ENCODE measurements at places on chromosomes 2 and 18.

GRCh38 chr2:1381644-1382043 is 31.6 kb upstream of the TPO start:
- no peak for DNase-seq

GRCh38 chr18:64137914-64138313 is 11.0 kb downstream of the LINC00305 start:
- no peak for DNase-seq

DNA sequence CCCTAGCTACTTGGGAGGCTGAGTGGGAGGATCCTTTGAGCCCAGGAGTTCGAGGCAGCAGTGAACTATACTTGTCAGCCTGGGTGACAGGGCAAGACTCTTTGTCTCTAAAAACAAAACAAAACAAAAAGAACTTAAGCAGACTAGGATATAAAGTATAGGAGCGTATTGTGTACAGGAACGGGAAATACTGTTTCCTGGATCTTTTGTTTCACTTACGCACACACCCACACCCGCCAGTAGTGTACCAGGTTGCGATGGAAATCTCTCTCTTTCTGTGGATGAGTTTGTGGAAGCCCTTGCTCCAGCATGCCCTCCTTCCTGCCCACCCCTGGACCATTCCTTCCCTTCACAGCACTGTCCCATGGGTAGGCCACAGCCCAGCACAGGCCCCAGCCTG is 136.3 kb downstream of the RPIA start:
- DNase-seq, result no peak

DNA sequence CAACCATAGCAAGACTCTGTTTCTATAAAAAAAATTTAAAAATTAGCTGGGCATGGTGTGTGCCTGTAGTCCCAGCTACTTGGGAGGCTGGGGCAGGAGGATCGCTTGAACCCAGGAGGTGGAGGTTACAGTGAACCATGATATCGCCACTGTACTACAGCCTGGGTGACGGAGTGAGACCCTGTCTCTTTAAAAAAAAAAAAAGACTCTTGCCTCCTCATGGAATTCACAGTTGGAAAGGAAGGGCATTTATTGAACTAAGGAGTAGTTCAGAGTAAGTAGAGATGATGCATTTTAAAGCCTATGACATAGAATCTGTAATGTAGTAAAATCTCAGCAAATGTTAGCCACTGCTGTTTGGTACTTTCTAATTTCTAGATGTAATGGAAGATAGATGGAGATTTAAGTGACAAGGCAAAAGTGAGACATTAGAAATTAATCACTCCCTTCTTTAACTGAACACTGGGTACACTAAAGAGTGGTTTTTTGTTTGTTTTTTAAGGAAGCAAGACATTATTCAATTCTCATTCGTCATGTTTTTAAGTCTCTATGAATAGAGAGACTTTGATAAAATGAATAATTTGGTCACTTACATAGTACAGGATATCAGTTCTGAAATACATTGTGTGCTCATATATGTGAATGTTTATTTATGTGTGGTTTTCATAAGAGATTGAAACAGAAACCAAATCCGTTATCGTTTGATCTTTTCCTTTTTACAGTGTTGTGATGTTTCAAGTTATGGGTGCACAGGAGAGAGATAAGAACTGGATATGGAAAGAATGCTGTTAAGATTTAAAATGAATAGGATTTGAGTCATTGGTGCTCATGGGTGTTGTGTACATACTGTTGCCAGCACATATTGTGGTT is 186.1 kb upstream of the STON1 start:
- peak; percentile 87 for DNase-seq

DNA sequence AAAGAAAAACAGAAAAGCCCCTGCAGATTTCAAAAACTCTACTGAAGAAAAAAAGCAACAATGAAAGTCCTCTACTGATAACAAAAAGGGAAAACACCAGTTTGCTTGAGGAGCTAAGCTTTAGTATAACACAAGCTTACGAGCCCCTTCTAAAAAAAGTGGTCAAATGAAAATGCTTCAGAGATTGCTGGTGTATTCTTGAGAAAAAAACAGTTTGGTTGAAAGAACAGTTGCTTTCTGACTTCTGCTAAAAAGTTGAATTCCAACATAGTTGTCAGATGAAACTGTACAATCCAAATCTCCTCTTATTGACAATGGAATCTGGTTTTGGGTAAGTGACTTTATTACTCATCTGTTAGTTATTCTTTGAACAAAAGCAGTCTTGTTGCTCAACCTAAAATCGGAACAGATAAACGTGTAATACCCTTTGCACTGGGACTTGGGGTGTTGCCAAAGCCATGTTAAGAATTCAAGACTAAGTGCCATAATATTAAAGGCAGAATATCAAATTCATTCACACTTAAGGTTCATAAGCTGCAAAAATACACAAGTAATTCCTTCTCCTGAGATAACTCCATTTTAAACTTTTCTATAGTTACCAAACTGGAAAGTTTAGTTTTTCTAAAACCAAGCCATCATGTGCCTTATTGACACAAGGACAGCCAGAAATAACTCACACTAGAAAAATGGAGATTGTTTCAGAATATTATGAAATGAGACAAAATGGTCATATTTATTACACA is 45.3 kb upstream of the SPAG16 start:
- peak; percentile 97 for DNase-seq

DNA sequence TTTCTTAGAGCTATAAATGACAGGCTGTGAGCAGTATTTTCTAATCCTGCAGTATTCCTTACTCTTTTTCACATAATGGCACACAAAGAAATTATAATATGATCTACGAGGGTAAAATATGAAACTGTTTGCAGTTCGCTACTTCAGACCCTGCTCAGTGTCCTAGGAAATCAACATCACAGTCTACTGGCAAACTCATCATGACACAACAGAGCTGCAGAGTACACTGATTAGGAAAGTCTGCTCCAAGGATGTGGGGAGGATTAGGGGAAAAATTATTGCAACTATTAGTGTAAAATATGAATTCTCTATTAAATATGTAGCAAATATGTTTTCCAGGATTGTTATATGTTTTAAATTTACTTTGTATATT is 149.2 kb upstream of the REG3G start:
- no peak for DNase-seq

GRCh38 chr18:44786688-44787087 is 106.0 kb downstream of the SETBP1 start:
- no peak for DNase-seq

GRCh38 chr2:205138735-205139134 is 543.6 kb upstream of the NRP2 start:
- no peak for DNase-seq

DNA sequence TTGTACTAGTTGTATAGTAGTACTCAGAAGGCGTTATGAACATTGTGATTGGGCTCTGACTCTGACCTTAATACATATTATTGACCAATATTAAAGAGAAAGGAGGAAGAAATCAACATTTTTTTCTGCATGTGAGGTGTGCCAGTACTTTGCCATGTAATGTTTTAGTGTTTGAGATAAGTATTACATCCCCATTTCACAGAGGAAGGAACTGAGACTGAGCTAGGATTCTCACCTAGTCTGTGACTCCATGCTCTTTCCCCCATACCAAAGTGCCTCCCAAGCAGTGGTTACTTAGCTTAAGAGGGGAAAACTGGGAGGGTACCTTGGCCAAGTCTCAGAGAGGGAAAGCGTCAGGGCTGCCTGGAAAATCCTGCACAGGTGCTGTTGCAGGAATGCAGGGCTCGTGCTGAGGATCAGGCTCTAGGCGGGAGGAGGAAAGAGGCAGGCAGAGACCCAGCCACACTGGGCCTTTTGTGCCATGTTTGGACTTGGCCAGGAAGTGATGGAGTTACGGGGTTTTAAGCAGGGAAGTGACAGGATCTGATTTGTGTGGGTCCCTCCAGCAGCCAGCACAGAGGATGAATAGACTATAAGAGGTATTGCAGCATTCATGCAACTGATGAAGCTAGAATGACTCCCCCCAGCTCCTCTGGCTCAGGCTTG is 1.7 kb downstream of the PNKD start:
- no peak for DNase-seq

DNA sequence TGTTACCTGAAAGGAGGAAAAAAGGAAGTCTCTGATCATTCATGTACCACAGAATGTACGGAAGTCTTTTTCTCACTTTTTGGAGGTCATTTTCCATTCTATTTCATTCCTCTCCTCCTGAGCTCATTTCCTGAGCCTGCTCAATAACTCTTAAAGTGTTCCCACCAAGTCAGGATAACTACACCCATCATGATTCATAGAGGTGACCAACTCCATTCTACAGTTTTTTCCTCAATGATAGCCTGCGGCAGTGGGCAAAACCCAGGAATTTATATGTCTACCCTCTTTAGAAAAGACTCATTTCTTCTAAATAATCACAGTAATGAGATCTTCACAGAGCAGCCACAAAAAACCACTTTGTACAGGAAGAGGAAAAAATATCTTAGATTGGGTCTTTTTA is 372.5 kb downstream of the RBM43 start:
- no peak for DNase-seq

- DNase-seq, result no peak
These were observed 241.8 kb upstream of the RAB12 start for GRCh38 chr18:8367217-8367988.

GRCh38 chr2:238692562-238692961 is 155.3 kb upstream of the TWIST2 start:
- DNase-seq, result no peak

DNA sequence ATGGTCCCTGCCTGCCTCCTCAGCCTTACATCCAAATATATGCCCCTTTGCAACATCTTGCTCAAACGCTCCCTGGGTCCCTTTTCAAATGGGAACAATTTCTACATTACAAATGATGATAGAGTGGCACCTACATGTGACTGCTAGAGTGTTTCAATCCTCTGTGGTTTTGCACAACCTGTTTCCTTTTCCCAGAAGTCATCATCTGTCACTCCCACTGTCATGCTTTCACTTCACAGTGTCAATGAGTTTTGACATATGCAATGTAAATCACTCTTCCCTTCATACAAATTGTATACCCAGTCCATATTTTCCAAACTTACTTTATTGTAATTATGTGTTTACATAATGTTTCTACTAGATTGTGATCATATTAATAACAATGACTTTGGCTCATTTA is 887.3 kb downstream of the TDRD15 start:
- DNase-seq, result no peak

GRCh38 chr2:238255636-238256035 is 15.8 kb upstream of the HES6 start:
- DNase-seq, result no peak

DNA sequence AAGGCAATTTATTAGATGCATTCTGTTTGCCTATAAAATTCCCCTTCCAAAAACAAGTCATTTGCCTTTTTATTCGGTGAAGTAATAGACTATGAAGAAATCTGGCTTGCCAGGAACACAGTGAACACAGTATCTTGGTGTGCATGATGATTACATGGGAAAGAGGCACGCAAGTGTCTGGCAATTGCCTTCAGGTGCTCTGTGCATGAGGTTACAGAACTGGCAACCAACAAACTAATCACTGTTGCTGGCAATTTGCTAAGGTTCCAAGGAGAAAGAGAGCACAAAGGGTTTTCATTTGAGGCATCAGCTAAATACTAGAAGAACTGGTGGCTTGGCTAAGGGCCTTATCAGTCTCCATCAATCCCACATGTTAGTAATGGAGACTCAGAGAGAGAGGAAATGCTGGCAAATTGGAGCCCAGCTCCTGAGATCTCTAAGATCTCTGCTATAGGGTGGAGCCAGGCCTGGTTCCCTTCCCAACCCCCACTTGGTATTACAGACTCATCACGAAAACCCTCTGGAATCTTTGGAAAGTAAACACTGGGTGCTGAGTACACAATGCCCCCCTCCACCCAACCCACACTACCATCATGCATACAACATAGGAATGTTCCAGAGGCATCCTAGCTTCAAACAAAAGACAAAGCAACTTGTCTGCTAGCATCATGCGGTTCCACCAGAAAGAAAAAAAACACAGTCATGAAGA is 10.4 kb downstream of the RNF152 start:
- no peak for DNase-seq

DNA sequence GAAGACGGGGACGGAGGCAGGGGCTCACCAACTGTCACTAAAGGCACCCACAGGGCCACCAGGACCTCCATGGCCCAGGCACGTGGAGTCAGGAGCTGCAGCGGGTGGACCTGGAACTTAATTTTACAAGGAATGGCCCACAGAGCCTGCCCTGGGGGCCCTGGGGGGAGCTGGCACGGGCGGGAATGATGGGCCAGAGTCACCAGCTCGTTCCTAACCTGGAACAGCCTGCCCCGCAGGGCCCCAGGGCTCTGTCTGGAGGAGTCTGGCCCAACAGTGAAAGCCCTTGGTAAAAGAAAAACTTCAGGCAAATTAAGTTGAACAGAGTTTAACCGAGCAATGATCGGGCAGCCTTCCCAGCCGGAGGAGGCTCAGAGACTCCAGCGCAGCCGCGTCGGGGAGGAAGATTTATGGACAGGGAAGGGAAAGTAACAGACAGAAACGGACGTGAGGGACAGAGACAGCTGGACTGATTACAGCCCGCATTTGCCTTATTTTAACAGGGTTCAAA is 118.4 kb upstream of the TMEM18 start:
- DNase-seq, result no peak

DNA sequence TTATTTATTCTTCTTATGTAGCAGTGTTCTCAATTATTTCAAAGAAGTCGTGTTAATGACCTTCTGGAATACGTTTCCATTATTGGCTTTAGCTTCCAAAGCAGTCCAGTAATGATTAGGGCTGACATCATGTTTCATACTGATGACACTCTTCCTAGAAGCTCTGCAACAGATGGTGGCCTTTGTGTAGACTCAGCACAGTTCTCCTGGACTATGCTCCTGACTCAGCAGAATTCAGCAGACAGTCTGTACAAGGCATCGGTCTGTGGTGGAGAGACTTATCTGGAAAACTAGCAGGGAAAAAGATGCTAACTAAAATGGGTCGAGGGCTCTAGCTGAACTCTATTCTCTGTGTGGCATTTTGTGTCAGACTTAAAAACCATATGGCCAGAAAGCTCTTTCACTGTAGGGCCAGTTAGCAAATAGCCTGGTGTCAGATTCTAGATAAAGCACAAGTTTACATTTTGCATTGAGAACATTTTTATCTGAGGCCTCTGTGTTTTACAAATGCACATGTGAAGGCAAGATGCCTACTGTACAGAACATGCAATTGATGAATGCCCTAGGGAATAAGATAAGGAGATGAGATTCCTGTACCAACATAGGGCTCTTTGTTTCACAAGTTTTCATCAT is 35.1 kb downstream of the GULP1 start:
- no peak for DNase-seq

GRCh38 chr2:204061241-204061640 is 124.7 kb downstream of the ICOS start:
- DNase-seq, result no peak

- no peak for DNase-seq
These were observed 16.7 kb downstream of the POMC start for GRCh38 chr2:25151718-25152117.

DNA sequence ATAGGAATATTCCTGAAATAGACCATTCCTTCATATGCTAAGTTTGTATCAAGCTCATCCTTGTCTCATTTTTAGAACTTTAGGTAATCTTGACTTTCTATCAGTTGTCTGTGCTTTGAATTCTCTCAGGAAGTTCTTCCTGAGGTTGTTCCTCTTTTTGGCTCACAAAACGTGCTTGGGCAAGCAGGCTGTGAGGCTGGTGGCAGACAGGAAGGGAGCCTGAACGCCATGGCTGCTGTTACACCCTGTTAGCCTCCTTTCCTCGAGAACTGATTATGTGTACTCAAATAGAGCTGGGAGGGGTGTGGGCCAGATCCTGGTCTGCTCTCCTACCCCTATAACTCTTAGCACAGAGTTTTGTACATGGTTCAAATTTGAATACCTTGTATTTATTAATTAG is 136.4 kb upstream of the CELF4 start:
- no peak for DNase-seq

Measured in HepG2 (cell line).